ENCODE measurements at places on chromosomes 13 and 19.

DNA sequence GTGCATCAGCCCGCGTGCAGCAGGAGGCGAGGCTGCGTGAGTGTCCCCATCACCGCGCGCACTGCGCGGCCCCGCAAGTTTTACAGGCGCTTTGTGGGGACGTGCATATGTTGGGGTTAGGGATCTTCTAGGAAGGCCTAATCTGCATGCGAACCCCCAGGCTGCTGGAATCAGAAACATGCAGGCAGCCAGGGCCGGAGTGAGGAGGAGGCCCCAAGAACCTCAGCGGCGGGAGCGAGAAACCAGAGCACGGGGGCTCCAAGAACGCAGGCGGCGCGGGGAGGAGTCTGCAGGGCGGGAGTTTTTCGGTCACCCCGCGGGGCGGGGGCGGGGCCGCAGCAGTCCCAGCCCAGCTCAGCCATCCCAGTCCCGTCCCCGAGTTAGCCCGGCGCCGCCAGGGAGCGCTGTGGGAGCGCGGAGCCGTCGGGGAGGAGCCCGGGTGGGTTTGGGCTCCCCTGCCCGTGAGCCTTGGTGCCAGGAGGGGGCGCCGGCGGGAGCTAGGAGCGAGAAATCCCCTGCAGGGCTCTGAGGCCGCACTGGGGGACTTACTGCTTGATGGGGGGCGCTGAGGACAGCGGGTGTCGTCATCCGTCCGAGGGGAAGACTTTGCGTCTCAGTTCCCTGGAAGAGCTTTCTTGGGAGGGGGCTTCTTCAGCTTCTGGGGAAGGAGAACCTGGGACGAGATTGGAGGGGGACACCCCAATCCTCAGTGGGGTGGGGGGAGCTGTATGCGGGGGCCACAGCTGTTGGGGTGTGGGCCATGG lies 933 bp upstream of the NRTN start:
- DNase-seq: peak; percentile 95

DNA sequence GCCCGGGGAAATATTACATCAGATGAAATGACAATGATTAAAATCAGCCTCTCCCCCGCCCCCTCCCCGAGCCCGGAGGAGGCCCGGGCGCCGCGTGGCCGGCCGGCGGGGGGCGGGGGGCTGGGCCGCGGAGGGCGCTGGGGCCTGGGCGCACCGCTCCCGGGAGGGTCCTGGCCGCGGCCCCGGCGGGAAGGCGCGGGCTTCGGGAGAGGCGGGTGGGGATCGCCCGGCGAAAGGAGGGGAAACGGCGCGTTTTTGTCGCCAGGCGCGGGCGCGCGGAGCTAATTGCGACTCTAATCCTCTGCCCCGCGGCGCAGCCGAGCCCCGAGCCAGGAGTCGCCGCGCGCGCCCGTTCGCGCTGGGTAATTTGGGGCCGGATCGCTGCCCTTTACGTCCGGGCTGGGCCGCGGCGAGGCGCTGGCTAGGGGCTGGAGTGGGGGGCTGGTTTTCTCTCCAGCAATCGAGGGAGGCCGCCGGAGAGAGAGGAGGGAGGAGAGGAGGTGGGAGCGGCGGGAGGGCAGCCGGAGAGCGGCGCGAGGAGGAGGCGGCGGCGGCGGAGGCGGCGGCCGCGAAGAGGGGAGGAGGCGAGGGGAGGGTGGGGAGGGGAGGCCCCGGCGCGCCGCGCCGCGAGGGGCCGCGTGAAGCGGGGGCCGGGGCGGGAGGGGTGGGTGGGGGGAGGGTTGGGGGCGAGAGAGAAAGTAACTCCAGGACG lies at the start of gene KCTD15:
TSS of gene KCTD15 (plus strand) at position 707 of the 712 bp plus-strand sequence. CDS start 3,585 bp downstream, outside the sequence.
- peak; percentile 39 for DNase-seq

- DNase-seq: no peak
Measured at GRCh38 chr13:105311094-105311493, 1224.4 kb downstream of the EFNB2 start.

GRCh38 chr13:26202365-26202972 lies 19.6 kb downstream of the RNF6 start:
- DNase-seq: no peak

DNA sequence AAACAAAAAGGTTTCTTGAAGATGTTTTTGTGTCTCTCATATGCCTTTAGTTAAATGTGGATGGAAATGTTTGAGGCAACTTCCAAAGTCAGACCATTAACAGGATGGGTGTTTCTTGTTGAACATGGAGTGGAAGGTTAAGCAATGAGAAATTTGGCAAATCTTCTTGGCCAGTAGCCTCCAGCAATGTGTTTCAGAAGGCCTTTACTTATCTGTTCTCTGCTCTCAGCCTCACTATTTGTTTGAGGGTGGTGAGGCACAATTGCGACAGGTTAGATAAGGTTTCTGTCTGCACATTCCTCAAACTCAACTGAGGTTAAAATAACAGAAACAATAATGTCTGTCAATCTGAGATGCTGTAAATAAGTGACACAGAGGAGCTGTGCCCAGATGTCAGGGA lies 1019.0 kb downstream of the DIAPH3 start:
- no peak for DNase-seq

- DNase-seq: no peak
Measured at GRCh38 chr19:10068205-10068604, 17.9 kb upstream of the SHFL start.

DNA sequence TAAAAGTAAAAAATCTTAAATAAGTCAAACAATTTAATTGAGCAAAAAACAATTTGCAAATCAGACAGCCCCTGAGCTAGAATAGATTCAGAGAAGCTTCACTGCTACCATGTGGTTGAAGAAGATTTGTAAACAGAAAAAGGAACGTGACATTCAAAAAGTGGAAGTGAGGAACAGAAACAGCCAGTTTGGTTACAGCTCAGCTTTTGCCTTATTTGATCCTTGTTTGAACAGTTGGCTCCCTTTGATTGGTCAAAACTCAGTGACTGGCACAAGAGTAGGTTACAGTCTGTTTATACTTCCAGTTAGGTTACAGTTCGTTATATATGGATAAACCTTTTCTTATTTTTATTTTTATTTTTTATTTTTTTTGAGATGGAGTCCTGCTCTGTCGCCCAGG lies 5.8 kb downstream of the ZNF221 start:
- DNase-seq: peak; percentile 64

DNA sequence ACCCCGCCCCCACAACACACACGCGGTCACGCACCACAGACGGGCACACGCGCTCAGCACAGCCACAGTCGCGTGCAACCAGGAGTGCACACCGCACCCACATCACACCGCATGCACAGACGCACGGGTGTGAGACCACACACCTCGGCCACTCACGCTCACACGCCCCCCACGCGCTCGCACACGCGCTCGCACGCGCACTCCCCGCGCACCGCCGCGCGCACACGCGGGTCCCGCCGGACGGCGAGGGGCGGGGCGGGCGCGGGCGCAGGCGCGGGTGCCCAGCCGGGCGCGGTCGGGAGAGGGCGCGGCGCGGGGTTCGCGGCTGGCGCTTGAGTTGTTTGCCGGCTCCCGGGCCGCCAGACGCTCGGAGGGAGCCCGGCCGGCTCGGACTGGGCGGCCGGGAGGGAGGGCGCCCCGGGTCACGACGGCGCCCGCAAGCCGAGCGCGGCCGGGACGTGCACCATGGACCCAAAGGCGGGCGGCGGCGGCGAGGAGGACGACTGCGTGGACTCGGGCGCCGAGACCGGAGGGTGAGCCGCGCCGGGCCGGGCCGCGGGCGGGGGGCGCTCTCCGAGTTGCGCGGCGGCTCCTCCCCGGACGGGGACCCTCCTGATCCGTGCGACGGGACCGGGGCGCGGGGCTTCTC lies at the start of gene FAM124A:
TSS of gene FAM124A (plus strand) at position 362 of the 649 bp plus-strand sequence. CDS start at position 466, 104 bp downstream.
- DNase-seq: peak; percentile 77

DNA sequence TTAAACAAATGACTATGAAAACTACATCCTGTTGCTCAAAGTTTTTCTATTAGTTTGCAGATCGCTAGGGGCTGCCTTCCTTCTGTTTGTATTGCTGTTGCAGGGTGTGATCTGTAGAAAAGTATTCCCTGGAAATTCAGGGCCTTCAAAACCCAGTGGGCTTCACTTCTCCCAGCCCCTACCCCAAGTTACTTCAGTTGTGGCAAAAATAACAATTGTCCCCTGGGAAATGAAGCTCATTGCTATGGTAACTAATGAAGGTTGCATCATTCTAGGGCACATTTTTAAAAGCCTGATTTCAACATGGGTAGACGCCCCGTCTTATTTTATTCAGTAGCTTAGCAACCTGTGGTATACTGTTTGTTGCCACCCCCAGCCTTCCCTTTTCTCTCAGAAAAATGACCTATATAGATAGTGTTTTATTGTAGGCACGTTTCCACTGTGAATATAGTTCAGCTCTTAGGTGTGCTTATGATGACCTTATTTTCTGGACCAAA lies 60.9 kb downstream of the WDFY2 start:
- DNase-seq: peak; percentile 66

- no peak for DNase-seq
Measured at GRCh38 chr19:10114651-10115391, 3.3 kb downstream of the P2RY11 start.

GRCh38 chr19:29239213-29239776 lies 26.3 kb upstream of the UQCRFS1 start:
- no peak for DNase-seq

DNA sequence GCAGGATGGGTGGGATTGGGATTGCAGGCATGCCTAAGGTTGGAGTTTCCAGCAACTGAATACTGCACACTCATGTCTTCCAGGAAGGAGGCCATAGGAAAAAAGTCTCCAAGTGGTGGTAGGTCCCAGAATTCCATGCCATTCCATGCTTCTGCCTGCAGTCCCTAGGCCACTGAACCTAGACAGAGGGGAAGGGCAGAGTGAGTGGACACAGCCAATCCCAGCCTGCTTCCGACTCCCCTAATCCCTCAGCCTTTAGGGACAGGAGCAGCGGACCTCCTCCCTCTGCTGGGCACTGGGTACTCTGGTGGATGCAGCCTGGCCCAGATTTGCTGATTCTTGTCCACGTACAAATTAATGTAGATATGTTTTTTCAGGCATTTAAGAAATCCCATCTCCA lies 17.0 kb downstream of the VSTM2B start:
- DNase-seq: no peak

GRCh38 chr19:44003461-44004009 lies 778 bp downstream of the ZNF230 start:
- DNase-seq: peak; percentile 52

- DNase-seq: no peak
Measured at GRCh38 chr13:51440381-51440780, 12.5 kb downstream of the INTS6 start.

DNA sequence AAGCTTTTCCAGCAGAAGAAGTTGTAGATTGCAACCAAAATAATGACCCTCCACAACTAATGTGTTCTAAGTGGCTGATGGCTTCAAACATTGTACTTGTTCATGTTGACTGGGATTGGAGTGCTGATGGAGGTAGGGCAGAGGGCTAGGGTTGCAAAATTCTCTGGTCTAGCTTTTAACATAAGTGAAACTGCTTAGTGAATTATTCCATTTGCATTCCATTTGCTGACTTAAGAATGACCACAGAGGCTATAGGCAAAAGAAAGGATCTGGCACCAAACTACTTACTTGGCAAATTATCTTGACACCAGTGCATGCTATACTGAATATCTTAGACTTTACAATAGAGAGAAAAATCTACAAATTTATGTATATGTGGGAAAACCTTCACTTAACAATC lies 287.0 kb downstream of the FGF9 start:
- DNase-seq: no peak

- DNase-seq: no peak
Measured at GRCh38 chr13:112331675-112332074, 44.5 kb upstream of the SPACA7 start.

GRCh38 chr13:112127564-112128330 lies 60.8 kb downstream of the SOX1 start:
- no peak for DNase-seq

DNA sequence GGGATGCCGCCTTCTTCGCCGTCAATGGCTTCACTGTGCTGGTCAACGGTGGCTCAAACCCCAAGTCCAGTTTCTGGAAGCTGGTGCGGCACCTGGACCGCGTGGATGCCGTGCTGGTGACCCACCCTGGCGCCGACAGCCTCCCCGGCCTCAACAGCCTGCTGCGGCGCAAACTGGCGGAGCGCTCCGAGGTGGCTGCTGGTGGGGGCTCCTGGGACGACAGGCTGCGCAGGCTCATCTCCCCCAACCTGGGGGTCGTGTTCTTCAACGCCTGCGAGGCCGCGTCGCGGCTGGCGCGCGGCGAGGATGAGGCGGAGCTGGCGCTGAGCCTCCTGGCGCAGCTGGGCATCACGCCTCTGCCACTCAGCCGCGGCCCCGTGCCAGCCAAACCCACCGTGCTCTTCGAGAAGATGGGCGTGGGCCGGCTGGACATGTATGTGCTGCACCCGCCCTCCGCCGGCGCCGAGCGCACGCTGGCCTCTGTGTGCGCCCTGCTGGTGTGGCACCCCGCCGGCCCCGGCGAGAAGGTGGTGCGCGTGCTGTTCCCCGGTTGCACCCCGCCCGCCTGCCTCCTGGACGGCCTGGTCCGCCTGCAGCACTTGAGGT lies 7.0 kb downstream of the MAP1S start:
- no peak for DNase-seq

DNA sequence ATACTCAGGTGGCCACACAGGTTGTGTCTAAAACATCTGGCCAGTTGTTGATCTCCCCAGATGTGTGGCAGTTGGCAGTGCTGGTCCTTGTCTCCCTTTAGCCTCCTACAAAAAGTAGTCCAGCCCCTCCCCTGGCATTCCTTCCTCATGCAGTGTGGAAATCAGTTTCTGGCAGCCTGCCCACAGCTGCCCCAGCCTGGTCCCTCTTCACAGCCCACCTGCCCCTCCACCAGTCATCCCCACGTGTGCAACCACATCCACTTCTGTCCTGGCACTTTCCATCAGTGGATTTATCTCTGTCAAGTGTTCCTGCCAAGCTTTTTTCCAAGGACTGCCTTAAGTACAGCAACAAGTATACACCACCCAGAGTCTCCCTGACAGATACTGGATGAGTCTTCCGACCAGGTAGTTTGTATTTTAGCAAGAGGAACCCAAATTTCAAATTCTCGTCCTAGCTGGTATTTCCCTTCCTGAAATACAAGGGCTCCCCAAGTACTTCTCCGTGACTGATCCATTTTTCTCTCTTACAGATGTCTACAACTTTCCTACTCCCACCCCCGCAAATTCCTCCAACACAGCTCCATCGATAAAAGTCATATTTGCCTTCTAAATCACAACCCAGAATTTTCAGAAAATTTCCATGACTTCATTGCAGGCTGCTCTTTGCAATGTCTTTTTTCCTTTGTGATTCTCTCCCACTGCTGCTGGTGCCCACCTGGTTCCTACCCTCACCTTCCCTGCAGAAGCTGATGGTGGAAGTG lies 313.5 kb downstream of the FOXO1 start:
- DNase-seq: no peak

GRCh38 chr19:12802267-12803106 lies 618 bp downstream of the THSD8 start:
- no peak for DNase-seq

- peak; percentile 28 for DNase-seq
Measured at GRCh38 chr19:10294368-10294697, 4.6 kb downstream of the ICAM5 start.

DNA sequence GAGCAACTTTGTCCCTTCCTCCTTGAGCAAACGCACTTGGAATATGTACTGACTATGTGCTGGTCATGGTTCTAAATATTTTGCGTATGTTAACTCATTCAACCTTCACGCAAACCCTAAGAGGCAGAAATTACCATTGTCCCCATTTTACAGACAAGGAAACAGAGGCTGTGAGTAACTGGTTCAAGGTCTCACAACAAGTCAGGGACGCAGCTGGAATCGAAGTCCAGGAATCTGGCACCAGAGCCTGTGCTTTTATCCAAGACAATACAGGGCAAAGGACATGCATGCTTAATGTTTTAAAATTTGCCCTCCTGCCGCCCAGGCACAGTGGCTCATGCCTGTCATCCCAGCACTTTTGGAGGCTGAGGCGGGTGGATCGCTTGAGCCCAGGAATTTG lies 5.1 kb downstream of the FXYD5 start:
- DNase-seq: no peak

Data from suppressor macrophage treated with lipopolysaccharide for 4 hours (primary cell).